ENCODE measurements at places on chromosomes 12 and 14.

DNA sequence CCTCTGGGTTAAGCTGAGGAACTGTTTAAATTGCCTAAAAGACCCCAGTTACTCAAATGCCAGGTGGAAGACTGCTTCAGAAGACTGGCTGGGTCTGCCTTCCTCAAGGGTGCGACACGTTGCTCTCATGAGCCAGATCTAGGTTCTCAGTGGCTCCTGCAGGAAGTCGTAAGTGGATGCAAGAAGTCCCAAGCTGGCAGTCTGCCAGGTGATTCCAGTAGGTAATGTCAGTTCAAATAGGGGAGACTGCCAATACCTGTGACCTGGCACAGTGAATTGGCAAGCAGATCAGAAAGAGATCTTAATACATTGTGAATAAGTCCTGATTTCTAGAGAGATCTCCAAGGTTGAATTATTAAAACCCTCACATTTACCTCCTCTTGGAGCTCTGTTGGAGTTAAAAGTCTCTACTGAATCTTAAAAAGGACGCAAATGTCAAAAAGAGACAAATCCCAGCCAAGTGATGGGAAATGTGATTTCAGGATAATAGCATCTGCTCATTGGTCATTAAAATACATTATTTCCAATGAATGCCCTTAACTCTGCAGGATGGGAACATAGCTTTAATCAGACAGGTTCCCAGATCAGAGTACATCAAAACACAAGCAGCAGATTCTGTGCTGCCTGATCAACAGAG, 98.8 kb upstream of the FRMD6 start:
- no peak for DNase-seq

DNA sequence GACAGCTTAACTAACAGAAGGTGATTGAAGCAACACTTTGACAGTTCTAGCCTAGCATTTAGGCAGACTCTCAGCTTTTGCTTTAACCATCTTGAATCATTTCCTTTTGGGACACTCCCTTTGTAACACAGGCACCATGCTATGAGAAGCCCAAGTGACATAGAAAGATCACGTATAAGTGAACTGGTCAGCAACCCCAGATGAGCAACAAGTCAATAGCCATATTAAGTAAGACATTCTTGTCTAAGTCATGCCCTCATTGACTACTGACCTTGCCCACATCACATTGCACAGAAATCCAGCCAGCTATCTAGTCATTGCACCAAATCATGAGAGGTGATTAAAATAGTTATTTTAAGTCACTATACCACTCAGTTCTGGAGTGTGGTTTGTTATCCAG, 476.8 kb downstream of the TRHDE start:
- DNase-seq = no peak

DNA sequence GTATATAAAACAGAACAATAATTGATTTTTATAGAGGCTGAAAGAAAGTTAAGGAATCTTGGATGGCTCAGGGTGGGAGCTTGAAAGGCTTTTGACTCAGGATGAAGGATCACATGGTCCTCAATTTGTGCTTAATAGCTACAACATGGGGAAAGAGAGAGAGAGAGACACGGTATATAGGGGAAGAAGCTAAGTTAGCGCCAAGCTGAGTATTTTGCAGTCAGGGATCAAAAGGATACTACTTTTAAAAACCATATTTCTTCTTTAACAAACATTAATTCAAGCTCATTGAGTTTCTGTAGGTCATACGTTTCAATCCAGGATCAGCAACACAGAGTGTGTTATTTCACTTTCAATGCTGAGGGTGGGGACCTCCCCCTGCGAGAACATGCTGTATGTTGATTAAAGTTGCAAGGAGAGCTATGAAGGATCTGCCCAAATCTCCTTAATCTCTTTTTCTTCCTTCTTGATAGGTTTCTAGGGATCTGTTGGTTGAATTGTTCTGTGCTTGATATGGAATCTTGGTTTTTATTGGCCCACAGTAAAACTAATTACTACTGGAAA, 133.1 kb upstream of the NUDT4 start:
- DNase-seq = no peak

DNA sequence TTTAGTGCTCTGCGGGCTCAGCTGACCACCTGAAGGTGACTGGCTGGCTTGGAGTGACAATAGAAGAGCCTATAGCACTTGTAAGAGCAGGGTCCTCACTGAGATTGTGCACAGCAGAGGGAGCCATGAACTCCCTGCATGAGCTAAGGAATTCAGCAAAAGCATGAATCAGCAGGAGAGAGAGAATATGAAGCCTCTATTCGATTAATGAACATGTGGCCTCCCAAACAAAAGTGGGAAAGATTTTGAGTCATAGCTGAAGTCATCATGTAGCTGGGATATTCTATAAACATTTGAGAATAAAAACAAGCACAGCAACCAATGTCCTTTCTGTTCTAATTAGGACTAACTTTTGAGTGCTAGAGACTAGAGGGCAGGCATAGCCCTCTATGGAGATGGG, 626.6 kb downstream of the DIO2 start:
- no peak for DNase-seq
